ENCODE measurements at places on chromosomes 13 and 19. TPM values are rescaled to one million over a fixed set of nuclear protein-coding genes. Genes with fewer than 3 reads are reported as not detected.
A peak's percentile ranks its signal among the peaks of the same experiment; 100 is the strongest.

DNA sequence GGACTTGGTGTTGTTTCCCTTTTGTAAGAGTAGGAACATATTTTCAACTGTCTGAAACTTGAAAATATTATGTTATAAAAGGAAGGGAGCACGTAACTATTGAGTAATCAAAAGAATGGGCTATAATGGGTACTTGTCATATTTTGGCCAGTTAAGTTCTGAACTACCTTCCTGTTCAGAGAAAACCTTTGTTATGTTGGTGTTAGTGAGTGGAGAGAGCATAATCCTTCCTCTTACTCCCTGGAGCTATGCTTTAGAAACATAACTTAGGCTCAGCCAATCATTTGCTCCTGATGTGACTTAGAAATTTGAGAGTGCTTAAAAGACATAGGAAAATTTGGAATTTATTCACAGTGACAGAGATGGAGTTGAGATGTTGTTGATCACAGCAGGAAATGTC is 482.5 kb upstream of the SPRY2 start:
- no peak overlapping the region for H3K27ac ChIP-seq
- H3K36me3 ChIP-seq: no peaks in the 10 kb centered on the region
- no peaks in the 10 kb centered on the region for H3K27me3 ChIP-seq
- no peaks in the 10 kb centered on the region for H3K4me1 ChIP-seq
- H3K4me3 ChIP-seq: no peak overlapping the region

DNA sequence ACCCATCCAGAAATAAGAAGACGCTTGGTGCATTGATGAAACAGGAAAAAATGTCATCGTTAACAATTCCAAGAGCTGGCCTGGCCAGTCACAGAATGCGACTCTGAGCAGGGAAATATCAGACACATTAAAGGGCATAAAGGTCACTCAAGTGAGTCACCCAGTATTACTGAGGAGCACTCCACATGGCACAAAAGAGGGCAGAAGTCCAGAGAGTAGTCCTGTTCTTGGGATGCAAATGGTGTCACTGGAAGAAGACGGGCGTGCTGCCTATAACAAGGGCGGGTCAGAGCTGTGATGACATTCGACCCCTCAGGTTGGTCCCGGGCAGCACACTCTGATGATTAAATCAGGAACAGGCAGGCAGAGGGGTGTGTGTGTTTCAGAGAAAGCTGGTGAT is 720.3 kb downstream of the UQCRFS1 start:
- H3K36me3 ChIP-seq: no peaks in the 10 kb centered on the region
- DNase-seq: no peak
- H3K4me3 ChIP-seq: no peak overlapping the region
- no peaks in the 10 kb centered on the region for H3K27me3 ChIP-seq
- no peak overlapping the region for H3K27ac ChIP-seq
- peaks cover 2% of the 10 kb centered on the region for H3K4me1 ChIP-seq

DNA sequence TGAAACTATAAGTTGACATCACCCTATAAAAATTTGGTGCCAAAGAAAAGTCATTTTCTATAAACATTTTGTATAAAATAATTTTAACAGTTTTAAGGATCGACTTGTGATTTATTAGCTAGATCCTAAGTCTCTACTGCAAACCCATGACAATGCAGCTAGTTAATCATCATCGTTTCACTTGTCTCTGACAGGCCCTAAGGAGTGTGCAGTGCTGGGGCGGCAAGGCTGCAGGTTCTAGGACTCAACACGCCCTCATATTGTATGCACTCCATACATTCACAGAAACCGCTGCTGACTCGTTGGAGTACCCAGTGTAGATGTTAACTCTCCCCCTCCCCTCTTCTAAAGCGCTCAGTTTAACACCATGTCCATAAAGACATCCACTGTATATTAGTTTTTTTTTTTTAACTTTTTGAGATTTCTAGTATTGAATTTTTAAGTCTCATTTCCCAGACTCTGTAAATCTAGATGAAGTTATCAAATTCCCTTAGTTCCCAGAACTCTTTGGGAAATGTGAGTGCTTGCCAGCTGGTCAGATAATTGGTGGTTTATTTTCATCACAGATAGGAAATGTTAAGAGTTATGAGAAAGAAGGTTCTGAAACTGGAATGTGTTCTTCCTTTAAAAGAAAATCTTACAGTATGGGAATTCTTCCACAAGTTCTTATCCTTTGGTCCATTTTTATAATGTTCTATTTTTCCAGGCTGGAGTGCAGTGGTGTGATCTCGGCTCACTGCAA is 162.8 kb upstream of the RNF113B start:
- H3K27ac ChIP-seq: no peak overlapping the region
- peaks cover 11% of the 10 kb centered on the region for H3K27me3 ChIP-seq
- no peak overlapping the region for H3K4me3 ChIP-seq
- H3K36me3 ChIP-seq: no peaks in the 10 kb centered on the region

GRCh38 chr13:25190256-25190655 is 18.2 kb upstream of the AMER2 start:
- no peak overlapping the region for H3K4me3 ChIP-seq
- H3K27me3 ChIP-seq: peaks cover 36% of the 10 kb centered on the region
- H3K36me3 ChIP-seq: no peaks in the 10 kb centered on the region
- no peaks in the 10 kb centered on the region for H3K4me1 ChIP-seq
- H3K27ac ChIP-seq: no peak overlapping the region

GRCh38 chr13:111371720-111372119 is 51.3 kb downstream of the TEX29 start:
- no peak for DNase-seq
- H3K27ac ChIP-seq: no peak overlapping the region
- peaks cover 10% of the 10 kb centered on the region for H3K4me1 ChIP-seq

- DNase-seq: peak; percentile 39
- H3K4me1 ChIP-seq: peaks cover 9% of the 10 kb centered on the region
- no peaks in the 10 kb centered on the region for H3K27me3 ChIP-seq
- H3K27ac ChIP-seq: peak overlapping the region; percentile 18
- H3K4me3 ChIP-seq: no peak overlapping the region
These were observed 11.7 kb downstream of the PLIN4 start for GRCh38 chr19:4506449-4507149.

DNA sequence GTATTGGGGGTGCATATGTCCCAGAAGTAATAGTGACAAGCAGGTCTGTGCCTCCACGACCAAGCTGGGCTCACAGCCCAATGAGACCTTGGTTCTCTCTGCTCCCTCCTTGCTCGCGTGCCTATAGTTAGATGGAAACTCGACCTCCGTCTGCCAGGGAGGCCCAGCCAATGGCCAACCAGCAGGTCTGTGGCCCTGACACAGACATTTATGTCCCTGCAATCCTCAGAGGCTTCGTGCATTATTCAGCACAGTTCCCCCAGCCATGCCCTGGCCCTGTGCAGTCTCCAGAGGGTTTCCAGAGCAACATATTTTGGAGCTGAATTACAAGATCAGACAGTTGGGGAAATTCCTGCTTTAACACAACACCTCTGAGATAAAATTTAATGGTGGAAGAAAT is 105.1 kb downstream of the UQCRFS1 start:
- no peaks in the 10 kb centered on the region for H3K4me1 ChIP-seq
- no peak overlapping the region for H3K27ac ChIP-seq
- no peaks in the 10 kb centered on the region for H3K36me3 ChIP-seq
- H3K27me3 ChIP-seq: no peaks in the 10 kb centered on the region

GRCh38 chr13:101579281-101579802 is 126.9 kb downstream of the ITGBL1 start:
- H3K27me3 ChIP-seq: peaks cover 4% of the 10 kb centered on the region
- no peak overlapping the region for H3K27ac ChIP-seq
- H3K36me3 ChIP-seq: no peaks in the 10 kb centered on the region
- no peak overlapping the region for H3K4me3 ChIP-seq
- no peak for DNase-seq
- no peaks in the 10 kb centered on the region for H3K4me1 ChIP-seq

- H3K4me3 ChIP-seq: no peak overlapping the region
- H3K27me3 ChIP-seq: no peaks in the 10 kb centered on the region
- no peak overlapping the region for H3K27ac ChIP-seq
- no peak for DNase-seq
- no peaks in the 10 kb centered on the region for H3K4me1 ChIP-seq
These were observed 113.1 kb downstream of the PCDH9 start for GRCh38 chr13:67117010-67117550.

Gene PGLYRP2
- total RNA-seq: not detected

Gene ERVV-1
- total RNA-seq: not detected

Gene ZNF43
- total RNA-seq: 31.3 TPM

Gene ZNF729
- not detected for total RNA-seq

Gene CRX
- not detected for total RNA-seq

Gene ITGBL1
- not detected for total RNA-seq

Gene DKKL1
- not detected for total RNA-seq
